NCI-H748 treated with DMSO at 0.1 percent for 48 hours (cell line): ENCODE measurements at places on chromosomes 16 and 17.

DNA sequence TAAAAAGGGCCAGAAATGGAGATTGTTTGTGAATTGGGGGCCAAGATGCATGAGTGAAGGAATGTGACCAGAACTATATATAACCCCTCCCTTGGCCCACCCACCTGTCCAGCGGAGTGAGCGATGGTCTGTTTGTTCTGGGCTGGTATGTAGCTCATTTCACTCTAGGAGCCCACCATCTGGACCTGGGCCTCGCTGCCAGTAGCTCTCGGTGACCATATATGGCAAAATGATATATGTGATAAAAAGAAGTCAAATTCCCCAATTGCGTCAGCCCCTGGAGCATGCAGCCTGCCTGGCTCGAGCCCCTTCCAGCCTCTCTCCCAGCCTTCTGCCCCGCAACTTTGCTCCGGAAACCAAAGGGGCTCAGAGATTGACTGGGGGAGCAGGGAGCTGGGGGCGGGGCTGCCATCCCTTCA, 47.3 kb downstream of the CCDC42 start:
- DNase-seq: no peak

GRCh38 chr16:58109330-58109729, 19.9 kb downstream of the CFAP20 start:
- no peak for DNase-seq

DNA sequence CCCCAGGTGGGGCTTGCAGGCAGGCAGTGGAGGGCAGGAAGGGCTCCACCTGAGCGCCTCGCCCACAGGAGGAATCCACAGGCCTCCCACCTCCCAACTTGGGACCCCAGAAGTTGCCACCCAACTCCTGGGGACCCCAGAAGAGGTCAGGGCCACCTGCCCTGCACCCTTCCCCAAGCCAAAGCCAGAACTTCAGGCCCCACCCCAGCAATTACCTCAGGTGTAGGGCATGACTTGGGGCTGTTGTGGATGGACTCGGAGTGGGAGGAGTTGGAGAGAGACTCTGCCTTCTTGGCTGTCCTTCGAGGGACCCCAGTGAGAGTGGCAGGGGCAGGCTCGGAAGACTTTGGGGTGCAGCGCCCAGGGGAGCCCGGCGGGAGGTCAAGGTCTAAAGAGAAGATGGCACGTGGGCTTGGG, 10.5 kb downstream of the TSPOAP1 start:
- DNase-seq: no peak

GRCh38 chr16:4203748-4204147, 38.1 kb downstream of the SRL start:
- DNase-seq: no peak

DNA sequence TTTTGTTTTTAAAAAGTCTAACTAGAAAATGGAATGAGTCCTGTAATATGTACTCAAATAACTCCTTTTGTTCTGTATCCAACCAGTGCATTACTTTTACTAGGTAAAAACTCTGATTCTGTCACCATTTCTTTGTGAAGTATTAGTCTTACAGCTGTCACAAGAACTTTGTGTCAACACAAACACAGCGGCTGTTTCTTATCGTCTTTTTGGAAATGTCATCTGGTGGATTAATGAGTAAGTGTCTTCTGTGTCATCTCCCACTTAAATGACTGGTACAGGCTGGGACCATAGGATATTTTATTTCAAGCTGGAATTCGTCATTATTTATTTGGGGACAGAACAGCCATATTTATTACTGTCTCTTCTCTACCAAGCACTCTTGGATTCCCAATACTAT, 19.1 kb upstream of the ALDH3A2 start:
- no peak for DNase-seq

- DNase-seq: no peak
These were observed 5.0 kb downstream of the ECI1 start for GRCh38 chr16:2246301-2246885.

DNA sequence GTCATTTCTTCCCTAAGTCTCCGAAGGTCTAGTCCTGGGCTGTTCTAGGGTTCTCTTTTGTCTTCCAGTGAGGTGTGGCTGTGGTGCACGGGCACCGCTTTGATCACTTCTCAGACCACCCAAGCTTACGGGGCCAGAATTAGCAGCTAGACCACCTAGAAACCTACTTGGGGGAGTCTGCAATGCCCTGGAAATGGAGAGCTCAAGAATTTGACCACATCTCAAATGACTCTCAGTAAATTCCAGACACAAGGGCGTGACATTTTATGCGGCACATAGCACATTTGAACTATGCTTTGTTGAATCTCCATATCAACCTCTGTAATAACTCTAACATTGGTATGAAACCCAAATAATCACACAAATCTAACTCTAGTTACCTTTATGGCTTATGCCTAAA, 24.9 kb downstream of the TRIM16 start:
- DNase-seq: no peak

DNA sequence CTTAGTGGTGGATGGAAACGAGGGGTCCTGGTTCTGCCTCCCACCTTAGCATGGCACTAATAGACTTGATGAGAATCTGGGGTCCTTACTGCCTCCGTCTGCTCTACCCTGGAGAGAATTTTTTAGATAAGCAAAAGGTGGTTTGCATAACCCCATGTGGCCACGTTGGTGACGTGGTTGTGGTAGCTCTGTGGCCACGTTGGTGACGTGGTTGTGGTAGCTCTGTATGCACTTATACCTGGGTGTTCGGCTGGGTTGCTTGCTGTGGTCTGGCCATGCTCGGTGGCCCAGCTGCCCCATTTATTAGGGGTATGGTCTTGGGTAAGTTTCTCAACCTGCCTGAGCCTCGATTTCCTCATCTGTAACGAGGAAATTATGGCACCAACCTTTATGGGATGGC, 13.0 kb downstream of the SPIRE2 start:
- no peak for DNase-seq

DNA sequence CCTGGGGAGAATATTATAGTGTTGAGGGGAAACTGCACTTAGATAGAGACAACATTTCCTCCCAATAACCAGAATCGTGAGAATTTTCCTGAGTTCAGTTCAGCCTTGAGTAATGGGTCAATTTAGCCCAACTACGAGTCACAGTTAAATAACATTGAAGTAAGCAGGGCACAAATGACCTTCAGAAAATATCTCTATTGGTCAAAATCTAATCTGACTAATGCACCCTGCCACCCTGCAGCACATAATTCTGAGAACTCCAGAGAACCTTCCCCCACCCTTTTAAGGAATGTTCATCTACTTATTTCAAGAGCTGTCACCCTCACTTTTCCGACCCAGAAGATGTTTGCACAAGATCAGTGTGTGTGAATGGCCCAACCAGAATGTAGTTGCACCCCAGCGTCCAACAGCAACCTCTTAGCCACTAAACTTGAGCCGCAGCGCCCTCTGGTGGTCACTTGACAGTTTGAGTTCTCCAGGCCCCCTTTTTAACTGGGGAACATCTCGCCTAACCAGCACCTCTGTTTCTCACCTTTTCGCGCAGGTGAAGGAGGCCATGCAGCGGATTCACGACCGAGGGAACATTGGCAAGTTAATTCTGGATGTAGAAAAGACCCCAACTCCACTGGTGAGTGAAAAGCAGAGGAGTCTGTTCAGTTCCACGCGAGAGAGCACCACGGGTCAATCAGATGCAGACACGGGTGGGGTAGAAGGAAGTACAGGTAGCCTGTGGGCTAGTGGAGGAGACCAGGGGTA, 50.9 kb upstream of the CLEC3A start:
- DNase-seq: peak; percentile 32

DNA sequence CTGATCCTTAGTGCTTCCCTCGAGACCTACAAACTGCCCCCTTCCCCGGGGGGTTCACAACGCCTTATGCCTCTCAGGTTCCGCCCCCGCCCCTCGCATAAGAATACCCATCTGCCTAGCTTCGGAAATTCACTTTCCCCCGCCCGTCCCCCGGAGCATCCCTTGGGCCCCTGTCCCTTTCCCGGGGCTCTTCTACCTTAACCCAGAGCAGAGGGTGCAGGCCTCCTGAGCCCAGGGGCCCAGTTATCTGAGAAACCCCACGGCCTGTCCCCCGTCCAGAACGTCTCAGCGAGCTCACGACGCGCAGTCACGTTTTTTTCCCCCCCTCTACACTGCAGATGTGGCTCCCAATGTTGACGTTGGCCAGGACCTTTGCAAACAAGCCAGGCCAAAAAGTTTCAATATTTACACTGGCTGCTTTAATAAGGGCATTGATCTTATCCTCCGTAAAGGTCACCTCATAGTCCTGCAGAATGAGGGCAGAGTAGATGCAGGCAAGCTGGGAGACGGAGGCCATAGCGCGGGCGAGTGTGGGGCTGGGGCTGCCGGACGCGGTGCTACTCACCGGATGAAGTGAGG, 1.4 kb upstream of the NBR1 start:
- no peak for DNase-seq

DNA sequence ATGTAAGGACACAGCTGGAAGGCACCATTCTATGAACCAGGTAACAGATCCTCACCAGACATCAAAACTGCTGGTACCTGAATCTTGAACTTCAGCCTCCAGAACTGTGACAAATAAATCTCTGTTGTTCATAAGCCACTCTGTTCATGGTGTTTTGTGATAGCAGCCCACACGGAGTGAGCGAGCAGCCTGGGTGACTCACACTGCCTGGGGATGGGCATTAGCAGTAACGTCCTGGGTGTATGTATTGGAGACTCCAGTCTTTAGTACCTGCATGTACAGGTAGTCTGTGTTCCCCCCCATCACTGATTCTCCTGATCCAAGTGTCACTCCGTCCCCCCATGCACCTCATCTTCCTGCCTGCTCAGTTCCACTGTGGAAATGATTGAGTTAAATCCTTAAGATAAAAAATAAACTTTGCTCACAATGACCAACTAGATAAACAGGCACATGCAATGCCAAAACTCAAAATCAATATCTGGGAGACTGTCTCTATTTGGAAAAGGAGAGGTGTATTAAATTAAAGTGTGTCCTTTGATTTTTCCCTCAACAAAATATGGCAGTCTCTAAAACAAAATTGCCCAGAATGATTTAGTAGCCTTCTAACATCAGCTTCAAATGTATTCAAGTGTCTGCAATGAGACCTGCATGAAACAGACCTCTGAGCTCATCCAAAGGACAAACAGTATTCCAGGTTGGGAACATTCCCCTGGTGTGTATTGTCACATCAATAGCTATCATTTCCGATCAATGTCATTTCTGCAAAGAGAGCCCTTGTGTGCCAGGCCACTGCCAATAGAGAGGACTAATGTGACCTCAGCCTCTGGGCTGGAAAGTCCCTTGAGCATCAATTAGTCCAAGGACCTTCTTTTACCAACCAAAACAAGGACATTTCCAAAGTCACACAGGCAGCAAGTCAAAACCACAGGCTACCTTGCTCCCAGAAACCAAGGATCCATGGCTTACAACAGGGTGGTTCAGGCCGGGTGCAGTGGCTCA, 12.2 kb upstream of the VAT1L start:
- DNase-seq: no peak

- no peak for DNase-seq
These were observed 37.7 kb upstream of the MEAK7 start for GRCh38 chr16:84541999-84542817.

DNA sequence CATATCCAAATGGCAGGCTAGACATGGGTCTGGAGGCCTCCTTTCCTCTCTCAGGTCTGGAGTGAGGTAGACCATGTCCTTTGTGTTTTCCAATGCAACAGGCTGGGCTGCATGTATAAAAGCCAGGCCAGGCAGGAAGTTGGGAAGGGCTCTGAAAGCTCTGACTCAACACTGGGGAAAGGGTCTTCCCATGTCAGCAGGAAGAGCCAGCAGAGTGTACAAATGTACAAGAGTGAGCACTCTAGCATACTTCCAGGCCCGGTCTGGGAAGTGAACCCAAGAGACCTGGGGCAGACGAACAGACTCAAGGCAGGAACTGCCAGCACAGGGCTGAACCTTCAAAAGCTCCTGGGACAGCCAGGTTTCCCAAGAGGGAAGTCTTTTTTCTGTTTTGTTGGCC, 7.0 kb downstream of the ATPAF2 start:
- DNase-seq: no peak

GRCh38 chr17:38735161-38735997, 5.2 kb downstream of the CISD3 start:
- DNase-seq: no peak

DNA sequence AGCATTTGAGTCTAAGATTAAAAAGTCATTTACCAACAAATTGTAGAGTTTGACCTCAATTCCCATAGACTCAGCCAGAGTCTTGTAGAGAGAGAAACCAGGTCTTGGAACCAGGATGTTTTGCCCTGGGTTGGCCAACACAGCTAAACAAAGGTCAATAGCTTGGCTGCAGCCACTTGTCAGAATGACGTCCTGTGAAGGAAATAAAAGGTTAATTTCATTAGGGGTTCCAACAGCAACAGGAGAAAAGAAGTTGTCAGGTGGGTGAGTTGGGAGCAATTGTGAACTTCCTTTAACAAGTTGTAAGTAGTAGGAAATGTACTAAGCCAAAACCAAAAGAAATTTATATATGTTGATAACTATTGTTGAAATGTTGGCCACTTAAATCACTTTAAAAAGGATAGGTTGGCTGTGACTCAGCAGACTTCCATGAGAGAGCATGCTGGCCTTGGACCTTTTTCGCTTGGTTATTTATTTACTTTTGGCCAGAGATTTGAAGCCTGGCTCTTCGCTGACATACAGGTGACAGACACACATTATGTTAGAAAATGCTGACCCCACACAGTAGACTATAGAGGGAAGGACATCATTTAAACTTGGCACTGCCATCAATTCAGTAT, 4.3 kb downstream of the TAT start:
- no peak for DNase-seq

- DNase-seq: no peak
These were observed 79.6 kb upstream of the LHX1 start for GRCh38 chr17:36857698-36858097.

DNA sequence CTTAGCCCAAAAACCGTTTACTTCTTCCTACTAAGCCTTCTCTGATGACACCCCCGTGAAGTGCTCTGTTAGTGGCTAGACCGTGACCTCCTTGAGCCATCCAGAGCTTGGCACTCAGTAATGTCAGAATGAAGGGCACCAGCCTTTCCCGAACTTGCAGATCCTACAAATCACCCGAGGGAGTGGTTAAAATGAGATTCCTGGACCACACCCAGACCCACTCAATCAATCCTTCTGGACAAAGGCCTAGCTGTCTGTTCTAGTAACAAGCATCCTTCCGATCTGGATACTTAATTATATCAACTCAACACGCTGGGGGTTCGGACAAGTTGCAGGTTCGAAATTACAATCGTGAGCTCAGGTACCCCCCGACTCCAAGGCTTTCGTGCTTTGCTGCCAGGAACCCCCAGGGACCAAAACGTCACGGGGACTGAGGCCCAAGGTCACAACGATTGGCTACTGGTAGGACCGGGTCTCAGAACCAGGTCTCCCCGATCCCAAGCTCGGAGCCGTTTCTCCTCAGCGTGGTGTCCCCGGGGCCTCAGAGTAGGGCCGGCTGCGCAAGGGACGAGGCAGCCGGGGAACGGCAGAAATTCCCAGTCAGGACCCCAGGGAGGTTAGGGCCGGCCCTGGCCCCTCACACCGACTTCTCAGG, 527 bp downstream of the CIAPIN1 start:
- DNase-seq: peak; percentile 1

DNA sequence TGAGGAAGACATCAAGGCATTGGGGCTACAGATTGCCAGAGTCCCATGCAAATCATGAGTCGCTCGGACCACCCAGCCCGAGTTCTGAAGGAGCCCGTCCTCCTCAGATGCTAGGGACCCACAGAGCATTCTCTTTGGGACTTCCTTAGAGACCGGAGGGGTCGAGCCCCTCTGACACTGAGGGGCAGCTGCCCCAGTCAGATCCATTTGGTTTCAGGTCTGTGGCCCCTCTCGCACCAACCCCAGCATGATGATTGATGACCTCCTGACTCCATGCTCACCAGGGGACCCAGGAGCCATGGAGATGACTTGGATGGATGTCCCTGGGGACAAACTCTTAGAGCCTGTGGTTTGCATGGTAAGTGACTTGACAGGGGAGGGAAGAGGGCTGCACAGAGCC, 8.0 kb downstream of the PDF start:
- no peak for DNase-seq

- no peak for DNase-seq
These were observed 670 bp upstream of the CTF1 start for GRCh38 chr16:30895627-30896260.
